ENCODE measurements at places on chromosomes 1 and 21. TPM values are rescaled to one million over a fixed set of nuclear protein-coding genes. Genes with fewer than 3 reads are reported as not detected.

The PANK4 gene
- total RNA-seq: 9.2 TPM

The SFN gene
- 397 TPM for total RNA-seq

The CR1L gene
- not detected for total RNA-seq

The ZNF683 gene
- not detected for total RNA-seq

The FOXO6 gene
- total RNA-seq: 0.82 TPM

The KPRP gene
- not detected for total RNA-seq

Measured in A549 treated with CpdA at 1 μM for 4 hours (cell line).